Retinal pigment epithelial cell (primary cell): ENCODE measurements at places on chromosomes 12 and 14.

- peak; percentile 61 for DNase-seq
Observed at GRCh38 chr12:26648584-26648983, 184.4 kb downstream of the ITPR2 start.

GRCh38 chr14:38366374-38366773, 110.5 kb upstream of the CLEC14A start:
- no peak for DNase-seq

DNA sequence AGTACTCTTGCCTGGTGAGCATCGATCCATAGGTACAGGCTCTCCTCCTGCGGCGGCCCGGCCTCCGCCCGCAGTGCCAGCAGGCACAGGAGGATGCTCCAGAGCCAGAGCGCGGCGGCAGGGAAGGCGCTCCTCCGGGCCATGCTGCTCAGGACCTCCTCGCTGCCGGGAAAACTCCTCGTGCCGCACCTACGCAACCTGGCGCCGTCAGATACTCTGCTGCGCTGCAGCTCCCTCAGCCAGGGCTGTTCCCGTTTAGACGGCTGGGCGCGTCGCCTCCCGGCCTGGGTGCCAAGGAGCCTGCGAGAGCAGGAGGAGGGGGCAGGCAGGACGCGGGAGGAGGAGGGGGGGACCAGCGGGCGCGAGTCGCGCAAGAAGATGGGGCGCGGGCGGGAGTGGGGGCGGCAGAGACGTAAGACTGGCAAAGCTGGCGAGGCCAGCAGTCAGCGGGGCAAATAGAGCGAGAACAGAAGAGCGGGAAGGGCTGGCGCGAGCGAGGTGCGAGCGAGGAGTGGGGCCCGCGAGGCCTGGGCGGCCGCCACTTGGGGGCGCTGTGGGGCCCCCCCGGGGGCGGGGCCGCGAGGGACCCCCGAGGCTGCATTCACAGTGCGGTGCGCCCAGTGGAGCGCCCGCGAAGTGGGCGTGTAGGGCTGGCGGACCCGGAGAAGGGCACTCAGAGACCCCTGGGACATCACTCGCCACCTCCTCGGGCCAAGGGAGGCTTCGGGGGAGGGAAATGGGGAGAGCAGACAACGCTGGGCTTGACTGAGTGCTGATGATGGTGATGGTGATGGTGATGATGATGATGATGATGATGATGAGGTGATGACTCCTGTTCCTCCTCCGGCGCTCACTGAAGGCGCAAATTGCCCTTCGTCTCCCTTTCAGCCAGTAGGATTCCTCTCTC, at the start of gene WIF1:
WIF1 (minus strand) TSS at position 257 of the 907 bp plus-strand sequence; CDS start at position 143, 114 bp downstream.
- DNase-seq = no peak

DNA sequence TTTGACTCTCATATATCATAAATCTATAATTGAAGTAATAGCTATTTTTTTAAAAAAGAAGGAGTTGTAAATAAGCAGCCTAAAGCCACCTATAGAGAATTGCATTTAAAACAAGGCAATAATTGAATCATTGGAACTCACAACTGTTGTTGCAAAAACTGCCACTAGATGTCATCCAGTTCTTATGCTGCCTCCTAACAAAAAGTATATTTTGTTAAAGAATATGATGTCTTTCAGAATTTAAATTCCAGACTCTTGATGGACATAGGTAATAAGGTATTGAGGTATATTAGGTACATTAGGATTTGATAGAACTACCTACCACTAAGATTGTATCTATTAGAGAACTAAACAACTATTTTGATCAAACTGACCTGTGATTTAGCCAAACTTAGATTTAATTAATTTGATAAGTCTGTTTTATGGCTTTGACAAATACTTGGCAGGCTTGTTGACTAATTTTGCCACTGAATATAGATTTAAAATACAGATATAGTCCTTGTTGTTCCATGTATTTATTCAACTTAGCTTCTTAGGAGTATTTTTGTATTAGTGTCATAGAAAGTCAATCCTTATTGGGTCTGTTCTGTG, 401.4 kb downstream of the RPL10L start:
- DNase-seq = no peak

DNA sequence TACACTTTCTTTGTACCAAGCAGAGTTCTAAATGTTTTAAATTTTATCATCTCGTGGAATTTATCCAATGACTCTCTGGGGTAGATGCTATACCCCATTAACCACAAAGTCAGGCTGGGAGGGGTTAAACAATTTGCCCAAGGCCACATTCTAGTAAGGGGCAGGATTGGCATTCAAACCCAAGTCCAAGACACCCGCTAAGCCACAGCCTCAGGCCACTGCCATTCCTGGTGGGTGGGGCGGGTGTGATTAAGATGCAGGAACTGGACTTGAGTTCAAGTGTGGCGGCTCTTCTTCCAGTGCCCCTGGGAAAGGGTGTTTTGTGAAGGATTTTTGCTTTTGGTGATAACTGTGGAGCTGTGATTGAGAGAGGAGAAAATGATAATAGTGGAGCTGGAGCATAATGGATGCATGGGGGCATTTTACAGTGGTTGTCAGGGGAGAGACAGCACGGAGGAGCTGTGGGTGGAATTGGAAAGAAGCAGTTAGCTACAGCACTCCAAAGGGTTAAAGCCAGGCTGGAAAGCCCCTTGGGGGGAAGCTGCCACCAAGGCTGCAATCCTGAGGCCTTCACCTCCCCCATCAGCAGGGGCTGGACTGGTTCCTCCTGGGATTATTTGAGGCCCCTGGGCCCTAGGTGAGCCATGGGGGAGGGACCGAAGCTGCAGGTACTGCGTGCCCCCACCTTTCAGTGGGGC, 1.0 kb upstream of the VRTN start:
- DNase-seq = no peak

- no peak for DNase-seq
Observed at GRCh38 chr14:40004871-40005500, 572.8 kb upstream of the FBXO33 start.

DNA sequence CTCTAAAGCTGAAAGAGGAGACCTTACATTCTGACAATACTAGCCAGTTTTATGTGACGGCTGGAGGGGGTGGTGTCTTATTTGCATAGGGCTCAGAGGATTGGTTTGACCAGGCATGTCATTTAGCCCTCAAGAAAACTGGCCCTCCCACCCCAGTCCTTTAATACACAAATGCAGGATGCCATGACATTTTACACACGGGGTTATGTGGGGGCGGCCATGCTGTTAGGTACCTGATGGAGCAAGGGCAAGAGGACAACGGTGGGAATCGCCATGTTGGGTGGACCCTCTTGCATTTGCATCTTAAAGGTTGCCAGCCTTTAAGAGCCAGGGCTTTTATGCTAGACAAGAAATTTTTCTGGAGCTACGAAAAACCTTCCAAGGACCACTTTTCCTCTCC, 23.3 kb downstream of the MDM2 start:
- DNase-seq = no peak

DNA sequence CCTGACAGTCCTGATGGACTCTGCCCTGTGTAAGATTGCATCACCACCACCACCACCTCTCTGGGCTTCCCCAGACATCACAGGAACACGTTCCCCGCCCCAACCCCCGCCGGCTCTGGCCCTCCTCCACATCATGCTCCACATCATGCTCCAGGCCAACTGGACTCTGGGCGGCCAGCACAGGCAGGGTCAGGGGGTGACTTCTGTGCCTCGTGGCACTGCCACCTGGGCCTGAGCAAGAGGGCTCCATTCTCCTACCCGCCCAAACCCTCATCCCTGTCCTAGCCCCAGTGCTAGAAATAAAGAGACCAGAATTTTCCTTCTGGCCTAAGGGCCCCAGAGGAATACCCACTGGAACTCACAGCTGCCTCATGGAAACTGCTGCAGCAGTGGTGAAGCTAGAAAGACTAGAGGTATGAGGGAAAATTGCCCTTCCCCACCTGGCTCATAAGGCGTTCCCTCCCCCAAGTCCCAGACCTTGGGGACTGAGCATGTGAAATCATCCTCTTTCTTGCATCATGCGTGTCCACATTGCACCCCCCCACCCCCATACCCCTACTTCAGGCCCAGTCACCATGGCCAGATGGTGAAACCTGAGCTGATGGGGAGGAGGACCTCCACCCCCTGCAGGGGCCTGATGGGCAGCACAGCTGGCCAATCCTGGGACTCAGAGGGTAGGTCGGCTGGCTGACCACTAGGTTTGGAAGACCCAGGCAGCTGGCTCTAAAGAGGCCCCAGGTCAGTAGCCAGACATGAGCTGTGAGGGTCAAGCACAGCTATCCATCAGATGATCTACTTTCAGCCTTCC, at the start of gene INHBE:
INHBE (plus strand) TSS at position 742 of the 808 bp plus-strand sequence. CDS start 230 bp downstream, outside the sequence.
- no peak for DNase-seq

GRCh38 chr12:57210926-57211692, 5.5 kb upstream of the NXPH4 start:
- no peak for DNase-seq

GRCh38 chr12:79162948-79163347, 298.4 kb downstream of the SYT1 start:
- no peak for DNase-seq

- no peak for DNase-seq
Observed at GRCh38 chr12:2963760-2964292, 4.6 kb downstream of the TEAD4 start.

- DNase-seq = no peak
Observed at GRCh38 chr14:22558221-22558913, 30.7 kb downstream of the DAD1 start.

GRCh38 chr14:33846100-33846824, 104.6 kb downstream of the EGLN3 start:
- DNase-seq = no peak

- no peak for DNase-seq
Observed at GRCh38 chr14:92686900-92687427, 61.5 kb downstream of the LGMN start.

GRCh38 chr12:54360717-54361456, 3.4 kb downstream of the GPR84 start:
- no peak for DNase-seq

DNA sequence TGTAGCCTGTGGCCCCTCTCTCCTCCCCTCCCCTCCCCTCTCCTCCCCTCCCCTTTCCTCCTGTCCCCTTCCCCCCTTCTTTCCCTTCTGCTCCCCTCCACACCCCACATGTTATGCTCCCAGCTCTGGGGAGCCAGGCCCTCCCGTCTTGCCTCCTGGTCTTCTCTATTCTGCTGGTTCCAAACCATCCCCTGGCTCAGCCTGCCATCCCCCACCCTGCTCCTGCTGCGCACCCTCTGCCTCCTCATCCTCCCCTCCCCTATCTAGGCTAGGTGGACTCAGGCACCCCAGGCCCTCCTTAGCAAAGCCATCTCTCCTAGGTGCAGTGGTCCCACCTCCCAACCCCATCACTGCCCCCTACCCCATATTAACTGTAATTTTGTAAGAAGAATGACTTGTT, 99.5 kb downstream of the CALM1 start:
- DNase-seq = no peak
